Islet precursor cell (in vitro differentiated cells): ENCODE measurements at places on chromosomes 4 and X.

- DNase-seq, result no peak
These were observed 169.2 kb upstream of the ATP6AP2 start for GRCh38 chrX:40411340-40412111.

DNA sequence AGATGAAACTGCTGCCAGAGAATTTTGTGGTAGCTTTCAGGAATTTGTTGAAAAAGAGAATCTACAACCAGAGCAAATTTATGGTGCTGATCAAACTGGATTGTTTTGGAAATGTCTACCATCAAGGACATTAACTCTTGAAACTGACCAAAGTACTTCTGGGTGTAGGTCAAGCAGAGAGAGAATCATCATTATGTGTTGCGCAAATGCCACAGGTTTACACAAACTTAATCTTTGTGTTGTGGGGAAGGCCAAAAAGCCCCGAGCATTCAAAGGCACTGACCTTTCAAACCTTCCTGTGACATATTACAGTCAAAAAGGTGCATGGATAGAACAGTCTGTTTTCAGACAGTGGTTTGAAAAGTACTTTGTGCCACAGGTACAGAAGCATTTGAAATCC, 2.1 kb downstream of the TIGD2 start:
- DNase-seq, result no peak

DNA sequence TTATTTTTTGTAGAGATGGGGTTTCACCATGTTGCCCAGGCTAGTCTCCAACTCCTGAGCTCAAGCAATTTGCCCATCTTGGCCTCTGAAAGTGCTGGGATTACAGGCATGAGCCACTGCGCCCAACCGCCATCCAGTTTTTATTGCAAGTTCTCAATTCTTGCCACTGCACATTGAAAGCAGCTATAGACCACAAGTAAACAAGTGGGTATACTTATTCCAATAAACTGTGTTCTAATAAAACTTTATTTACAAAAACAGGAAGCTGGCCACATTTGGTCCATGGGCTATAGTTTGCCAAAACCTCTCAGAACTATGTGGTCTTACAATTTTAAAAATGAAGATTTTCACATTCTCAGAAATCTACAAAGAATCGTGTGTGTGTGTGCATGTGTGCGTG, 313.6 kb upstream of the RASGEF1B start:
- no peak for DNase-seq

DNA sequence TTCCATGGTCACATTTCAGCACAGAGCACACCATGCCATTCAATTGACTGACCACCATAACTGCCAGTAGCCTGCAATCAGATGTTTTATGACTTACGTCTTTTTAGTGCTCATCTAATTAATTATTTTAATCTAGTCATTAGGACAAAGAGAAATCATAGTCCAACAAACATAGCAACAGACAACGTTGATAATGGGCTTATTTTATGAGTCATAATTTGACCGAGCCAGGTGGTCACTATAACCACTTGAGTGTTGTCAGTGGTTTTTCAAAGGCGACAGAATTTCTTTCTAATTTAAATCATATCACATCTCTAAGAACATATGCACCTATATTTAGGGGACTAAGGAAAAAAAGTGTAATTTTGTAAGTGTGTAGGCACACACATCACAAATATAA, 1.9 kb downstream of the SEC24D start:
- no peak for DNase-seq

DNA sequence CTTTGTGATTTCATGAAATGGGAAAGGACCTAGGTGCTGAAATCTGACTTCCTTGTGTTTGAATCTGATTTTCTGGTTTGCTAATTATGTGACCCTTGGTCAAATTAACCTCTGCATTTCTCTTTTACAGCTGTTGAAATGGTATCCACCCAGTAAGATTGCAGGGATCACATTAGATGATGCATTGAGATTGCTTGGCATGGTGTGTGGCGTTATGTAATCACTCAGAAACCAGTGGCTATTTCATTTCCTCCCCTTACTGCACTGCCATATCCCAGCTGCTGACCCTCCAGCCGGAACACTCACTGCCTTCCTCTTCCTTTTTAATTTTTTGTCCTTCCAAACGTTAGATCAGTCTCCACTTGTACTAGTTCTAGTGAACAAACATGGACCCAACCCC, 79.0 kb downstream of the KLHL8 start:
- DNase-seq, result no peak

DNA sequence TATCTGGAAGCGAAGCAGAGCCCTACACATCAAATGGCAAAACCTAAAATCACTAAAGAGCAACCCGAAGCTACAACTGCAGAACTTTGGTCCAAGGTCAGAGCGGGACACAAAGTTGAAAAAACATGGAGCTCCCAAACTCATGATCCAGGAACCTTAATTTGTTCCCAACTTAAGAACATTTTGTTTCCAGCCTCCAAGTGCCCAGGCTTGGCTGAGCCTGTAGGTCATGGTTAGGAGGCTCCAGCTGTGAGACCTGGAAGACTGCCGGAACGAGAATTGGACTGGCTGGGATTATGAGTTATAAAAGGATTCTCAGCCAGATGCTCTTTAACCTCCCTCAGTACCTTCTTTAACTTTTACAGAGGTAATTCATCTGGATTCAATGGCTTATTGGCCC, 349.1 kb upstream of the DDX53 start:
- no peak for DNase-seq

- peak; percentile 41 for DNase-seq
These were observed 35.0 kb upstream of the APLN start for GRCh38 chrX:129689796-129690195.

DNA sequence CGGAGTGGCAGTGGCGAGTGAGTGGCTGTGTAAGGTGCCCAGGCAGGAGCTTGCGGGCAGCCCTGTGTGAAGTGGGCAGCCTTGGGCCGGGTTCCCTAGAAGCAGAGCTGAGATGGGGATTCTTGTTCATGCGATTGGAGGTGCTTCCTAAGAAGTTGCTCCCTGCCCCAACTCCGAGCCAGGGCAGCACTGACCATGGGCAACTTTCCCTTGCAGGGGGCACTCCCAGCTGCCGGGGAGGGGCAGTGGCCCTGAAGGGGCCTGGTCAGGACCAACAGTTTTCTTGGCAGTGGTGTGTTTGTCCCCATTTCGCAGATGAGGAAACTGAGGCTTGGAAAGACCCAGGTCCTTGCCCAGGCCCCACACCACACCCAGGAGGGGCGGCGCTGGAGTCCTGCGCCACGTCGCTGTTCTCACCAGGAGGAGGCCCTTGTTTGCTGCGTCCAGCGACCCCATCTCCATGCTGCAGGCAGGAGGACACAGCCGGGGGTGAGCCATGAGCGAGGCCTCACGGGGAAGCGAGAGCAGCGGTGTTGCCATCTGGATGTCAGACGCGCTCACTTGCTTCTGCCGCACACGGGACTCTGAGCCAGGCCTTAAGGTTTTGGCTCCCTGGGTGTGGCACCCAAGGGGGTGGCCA, 68.9 kb downstream of the TRMT44 start:
- DNase-seq, result peak; percentile 32

DNA sequence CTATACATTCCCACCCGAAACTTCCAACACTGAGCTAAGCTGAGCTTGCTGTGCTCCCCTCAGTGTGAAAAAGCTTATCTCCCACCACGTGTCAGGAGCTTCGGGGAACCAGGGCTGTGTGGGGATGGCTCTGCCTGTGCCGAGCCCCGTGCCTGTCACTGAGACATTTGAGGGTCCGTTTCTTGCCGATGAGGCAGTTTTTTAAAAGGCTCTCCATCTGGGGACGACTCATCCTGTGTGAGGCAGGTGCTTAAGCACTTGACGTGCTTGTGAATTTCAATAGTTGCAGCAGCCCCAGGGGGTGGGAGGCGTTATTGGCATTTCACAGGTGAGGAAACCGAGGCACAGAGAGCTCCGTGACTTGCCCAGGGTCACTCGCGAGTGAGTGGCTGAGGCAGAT, 151.8 kb downstream of the STOX2 start:
- DNase-seq, result no peak

DNA sequence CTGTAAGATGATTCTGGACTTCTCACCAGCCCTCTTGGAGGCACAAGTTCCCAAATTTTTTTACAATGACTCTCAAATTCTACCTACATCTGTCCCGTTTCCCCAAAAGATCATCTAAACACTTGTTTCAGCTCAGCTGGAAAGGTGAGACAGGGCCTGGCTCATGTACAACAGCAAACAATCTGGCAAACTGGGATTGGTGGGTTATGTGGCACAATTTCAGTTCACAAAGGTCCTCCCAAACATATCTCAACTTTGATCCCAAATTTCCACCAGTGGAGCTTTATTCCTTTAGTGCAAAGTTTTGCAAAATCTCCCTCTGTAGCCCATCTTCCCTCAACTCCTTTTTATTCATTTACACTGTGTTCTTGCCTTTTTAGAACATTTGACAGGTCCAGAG, 207.1 kb downstream of the ENOX2 start:
- DNase-seq, result no peak

GRCh38 chrX:41759817-41760216, 35.8 kb downstream of the GPR82 start:
- no peak for DNase-seq

GRCh38 chrX:150712619-150713018, 19.4 kb downstream of the MTMR1 start:
- DNase-seq, result no peak

GRCh38 chr4:89042055-89042454, 14.9 kb downstream of the FAM13A start:
- no peak for DNase-seq

- DNase-seq, result no peak
These were observed 14.7 kb downstream of the STAP1 start for GRCh38 chr4:67573193-67573592.

DNA sequence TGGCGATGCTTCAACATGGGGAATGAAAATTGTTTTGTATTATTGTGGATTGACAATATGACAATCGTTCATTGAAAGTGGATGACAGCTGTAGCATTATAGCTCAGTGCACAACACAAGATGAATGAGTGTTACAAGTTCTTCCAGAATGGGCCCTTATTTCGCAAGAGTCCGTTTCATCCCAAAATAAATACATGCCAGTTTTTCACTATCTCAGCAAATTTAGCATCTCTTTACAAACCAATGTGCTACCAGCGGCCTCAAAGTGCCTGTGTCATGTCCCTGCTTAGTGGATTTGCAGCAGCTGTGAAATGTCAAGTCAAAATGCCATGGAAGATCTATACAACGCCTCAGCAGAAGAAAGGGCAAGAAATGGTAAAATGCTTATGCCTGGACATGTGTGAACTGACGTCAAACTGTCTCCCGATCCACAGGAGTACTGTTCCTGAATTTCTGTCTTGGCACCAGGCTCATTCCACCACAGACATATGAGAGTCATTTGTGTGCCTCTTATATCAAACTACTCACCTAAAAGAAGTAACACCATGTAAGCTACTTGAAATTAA, 109.6 kb downstream of the MAML3 start:
- DNase-seq, result no peak

DNA sequence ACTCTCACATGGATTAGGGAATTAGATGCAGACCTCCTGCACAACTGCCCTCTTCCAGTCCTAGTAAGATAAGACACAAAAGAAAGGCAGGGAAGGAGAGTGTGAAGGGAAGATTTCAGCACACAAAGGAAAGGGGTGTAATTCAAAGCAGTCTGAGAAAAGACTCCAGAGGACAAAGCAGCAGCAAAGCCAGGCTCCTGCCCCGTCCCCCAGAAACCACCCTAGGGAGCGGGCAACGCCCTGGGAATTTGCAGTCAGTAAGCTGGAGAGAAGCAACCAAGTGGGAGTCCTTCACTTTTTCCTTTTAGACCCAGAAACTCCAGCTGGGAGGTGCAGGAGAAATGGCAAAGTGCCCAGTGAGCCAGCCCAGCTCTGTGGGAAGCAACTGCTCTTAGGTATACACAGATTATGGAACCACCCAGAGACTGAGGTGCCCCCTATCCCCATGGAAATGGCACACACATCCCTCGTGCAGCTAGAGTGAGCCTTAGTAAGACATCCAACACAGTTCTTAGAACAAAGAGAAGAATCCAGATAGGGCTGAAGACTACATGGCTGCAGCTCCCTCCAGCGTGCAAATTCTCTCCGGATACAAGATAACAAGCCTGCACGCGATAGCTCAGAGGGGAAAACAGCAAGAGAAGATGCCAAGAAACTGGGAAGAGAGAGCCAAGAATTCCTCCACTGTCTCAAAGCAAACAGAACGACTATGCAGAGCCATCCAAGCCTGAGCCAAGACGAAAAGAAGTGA, 26.5 kb upstream of the IRAK1 start:
- no peak for DNase-seq

GRCh38 chr4:126267689-126268088, 952.9 kb downstream of the FAT4 start:
- DNase-seq, result no peak

DNA sequence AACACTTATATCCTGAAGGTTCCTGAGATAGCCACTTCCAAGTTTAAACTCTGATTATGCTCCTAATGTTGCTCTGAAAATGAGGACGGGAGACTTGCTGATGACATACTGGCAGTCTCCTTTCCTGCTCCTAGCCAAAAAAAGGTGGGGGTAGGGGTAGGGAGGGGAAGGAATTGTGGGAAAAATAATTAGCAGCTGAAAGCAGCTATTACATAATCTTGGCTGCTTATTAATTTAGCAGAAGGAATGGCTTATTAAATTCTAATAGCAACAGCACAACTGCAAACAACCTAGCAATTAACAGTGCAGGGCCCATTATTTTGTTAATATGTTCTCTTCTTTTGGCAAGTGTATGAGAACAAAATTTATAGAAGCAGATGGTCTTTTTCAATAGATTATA, 2.0 kb upstream of the AP1S2 start:
- no peak for DNase-seq

DNA sequence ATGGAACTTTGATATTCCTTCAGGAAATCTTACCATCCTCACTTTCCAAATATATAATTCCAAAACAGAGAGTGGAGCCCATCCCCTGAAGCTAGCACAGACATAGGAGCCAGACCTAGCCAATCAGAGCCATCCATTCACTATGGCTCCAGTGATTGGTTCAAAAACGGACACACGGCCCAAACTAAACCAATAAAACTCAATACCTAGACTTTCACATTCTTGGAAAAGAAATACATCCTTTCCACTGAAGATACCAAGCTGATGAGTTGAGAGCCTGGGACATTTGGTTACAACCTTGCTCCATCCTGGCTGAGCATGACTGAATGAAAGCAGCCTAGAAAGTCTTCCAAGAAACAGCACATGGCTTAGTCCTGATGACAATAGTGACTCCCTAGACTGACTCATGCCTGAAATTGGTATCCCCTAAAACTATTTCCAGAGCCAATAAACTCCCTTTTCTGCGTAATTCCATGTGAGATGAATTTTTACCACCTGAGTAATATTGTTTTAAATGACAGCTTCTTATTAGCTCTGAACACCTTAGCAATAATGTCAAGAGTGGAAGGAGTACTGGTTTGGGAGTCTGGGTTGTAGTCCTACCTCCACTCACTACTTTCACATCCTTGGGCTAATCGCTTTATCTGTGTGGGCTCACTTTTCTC, 189.6 kb upstream of the LNX1 start:
- no peak for DNase-seq

DNA sequence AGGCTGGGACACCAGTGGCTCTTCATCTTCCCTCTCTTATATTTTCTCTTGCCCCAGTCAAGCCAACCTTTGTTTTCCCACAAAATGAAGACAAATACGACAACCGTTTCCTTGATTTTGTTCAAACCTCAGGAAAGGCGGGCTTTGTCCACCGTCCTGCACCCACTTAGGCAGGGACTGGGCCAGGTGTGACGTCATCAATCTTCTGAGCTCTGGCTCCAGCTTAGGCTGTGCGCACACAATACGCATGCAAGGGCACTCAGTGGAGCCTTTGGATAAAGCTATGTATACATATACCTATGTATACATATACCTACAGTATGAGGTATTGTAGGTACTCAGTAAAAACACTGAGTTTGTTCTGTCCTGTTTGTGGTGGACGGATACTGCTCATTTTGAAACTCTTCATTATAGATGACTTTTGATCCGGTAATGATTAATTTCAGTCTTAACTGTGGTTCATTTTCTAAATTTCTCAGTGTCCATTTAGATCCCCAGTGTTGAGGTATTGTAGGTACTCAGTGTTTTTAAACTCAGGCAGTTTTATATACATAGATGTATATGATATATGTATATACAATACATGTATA, 194.9 kb downstream of the MGST2 start:
- DNase-seq, result no peak
